ENCODE measurements at places on chromosomes 5 and 9.

DNA sequence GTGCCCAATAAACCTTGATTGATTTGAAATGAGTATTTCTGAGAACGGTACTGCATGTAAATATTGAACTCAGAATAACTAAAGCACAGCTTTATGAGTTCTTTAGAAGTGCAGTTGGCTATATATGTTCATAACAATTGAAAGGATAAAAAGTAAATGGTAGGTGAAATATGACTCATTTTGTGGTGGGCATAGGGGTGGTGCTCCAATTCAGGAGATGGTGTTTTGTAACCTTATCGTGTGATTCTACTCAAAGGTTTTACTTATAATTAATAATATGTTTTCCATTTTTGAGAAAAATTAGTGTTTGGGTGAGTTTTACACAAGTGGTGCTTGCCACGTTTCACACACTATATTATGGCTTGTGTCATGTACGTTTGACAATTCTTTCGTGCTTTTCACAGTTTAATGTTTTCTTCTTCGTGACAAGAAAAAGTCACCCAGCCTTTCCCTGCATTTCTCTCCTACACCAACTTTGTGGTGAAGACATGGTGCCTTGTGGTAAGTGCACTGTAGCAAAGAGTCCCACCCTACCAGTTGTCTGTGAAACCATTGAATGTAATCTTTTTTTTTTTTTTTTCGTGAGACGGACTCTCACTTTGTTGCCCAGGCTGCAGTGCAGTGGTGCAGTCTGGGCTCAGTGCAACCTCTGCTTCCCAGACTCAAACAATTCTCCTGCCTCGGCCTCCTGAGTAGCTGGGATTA lies 492.5 kb upstream of the SGCD start:
- DNase-seq, result no peak

DNA sequence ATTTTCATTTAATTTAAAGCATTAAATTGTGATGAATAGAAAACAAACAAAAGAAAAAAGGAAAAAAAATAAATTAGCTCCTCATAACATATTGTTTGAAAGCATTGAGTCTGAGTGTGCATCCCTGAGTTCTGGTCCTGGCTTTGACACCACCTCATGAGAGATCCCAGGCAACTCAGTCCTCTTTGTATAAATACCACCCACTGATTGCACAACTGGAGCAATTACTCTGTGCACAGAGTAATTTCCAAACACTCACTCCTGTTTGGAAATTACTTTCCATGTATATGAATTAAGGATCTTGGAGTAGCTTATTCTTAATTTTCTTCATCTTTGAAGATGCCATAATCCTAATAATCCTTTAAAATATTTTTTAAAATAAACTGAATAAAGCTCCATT lies 59.4 kb upstream of the C5orf46 start:
- no peak for DNase-seq

GRCh38 chr9:27423915-27424710 lies 100.0 kb upstream of the IFNK start:
- no peak for DNase-seq

GRCh38 chr9:70641631-70642030 lies 227.2 kb upstream of the KLF9 start:
- no peak for DNase-seq

DNA sequence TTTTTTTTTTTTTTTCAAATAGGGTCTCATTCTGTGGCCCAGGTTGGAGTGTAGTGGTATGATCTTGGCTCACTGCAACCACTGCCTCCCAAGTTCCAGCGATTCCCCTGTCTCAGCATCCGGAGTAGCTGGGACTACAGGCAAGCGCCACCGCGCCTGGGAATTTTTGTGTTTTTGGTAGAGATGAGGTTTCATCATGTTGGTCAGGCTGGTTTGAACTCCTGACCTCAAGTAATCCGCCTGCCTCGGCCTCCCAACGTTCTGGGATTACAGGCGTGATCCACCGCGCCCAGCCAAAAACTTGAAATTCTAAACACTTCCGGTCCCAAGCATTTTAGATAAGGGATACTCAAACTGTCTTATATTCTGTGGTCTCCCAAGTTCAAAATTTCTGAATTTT lies 718.9 kb upstream of the MEF2C start:
- DNase-seq, result no peak

DNA sequence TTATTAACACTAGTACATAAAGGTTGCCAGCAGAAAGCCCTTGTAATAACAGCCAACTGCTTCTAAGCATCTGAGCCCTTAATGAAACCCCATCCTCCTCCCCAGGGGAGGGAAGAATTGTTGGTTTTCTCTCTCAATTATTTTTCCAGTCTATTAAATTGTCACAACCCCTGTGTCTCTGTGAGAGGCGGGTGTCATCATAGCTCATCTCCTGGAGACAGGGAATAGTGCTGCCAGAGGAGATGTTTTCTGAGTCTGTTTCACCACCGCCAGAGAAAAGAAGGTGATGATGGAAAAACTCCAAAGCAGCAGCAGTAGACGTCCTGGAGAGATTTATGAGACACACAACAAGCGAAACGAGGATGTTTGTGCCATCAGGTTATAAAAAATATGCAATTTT lies 271.1 kb upstream of the NMUR2 start:
- DNase-seq, result no peak

DNA sequence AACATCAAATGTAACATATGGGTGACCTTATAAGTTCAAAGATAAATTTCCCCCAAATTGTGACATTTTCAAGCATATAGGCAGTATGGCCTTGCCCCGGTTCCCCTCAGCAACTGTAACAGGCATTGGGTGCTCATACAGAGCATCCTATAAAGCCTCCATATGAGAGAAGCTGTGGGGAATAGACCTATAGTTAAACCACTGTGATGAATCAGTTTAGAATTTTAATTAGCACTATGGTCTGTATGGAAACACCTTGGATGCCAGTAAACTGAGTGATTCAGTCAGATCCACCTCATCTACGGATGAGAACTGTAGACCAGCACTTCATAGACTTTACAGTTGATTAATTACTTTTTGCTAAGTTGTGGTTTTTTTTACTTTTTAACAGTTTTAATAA lies 79.4 kb downstream of the ERCC6L2 start:
- no peak for DNase-seq

DNA sequence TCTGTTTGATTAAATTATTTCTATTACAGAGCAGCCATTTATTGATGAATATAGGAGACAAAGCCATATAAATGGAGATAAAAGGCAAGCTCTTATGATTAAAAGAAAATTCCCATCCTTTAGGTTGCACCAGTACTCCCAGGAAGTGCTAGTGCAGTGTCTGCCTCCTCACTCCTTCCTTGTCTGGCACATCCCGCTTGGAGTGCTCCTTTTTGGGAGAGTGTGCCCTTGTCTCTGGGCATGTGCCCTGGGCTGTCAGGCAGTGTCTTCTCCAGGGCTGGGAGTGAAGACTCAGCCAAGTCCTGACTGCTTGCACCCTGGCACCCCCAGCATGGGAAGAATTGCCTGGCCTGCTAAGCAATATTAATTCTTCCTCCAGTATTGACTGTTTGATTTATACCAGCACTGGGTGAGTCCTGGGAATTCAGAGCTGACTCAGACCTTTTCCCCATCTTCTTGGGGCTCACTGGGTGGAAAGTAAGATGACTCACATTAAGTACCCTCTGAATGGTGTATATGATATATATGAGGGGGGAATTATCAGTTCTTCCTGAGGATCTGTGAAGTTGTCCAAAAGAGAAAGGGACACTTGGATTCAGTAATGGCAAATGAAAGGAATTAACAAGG lies 62.1 kb downstream of the ZSWIM6 start:
- no peak for DNase-seq

DNA sequence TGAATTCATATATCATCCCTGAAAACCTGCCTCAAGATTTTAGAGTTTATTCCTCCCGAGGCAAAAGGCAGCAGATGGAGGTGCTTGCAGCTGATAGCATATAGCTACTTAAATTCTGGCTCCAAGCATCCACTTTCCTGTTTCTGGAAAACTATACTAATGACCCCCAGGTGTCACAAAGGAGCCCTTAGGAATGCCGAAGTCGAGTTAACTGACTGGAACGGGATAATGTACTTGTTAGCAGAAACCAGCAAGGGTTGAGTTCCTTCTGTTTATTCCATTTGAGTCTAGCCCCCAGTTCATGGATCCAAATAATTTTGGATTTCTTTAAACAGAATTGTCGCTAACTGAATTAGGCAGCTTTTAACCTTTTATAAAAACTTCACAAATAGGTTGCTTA lies 44.5 kb downstream of the PTTG1 start:
- DNase-seq, result no peak

- no peak for DNase-seq
Measured at GRCh38 chr5:94174748-94175411, 433.5 kb upstream of the POU5F2 start.

- DNase-seq, result no peak
Measured at GRCh38 chr5:15538516-15538915, 38.5 kb downstream of the FBXL7 start.

DNA sequence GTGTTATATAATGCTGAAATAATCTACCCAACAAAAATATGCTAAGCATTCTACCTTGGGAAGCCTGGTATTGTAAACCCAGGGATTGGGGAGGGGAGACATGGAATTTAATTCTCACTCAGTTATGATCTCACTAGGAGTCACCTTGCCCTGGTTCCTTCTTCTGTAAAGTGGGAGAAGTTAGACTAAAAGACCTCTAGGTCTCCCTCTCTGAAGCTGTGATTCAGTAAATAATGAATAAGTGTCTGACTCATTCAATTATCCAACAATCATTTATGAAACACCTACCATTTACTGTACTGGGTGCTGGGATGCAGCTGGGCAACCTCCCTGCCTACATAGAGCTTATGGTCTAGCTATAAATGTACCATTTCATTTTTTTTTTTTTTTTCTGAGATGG lies 20.2 kb upstream of the SPARC start:
- no peak for DNase-seq

DNA sequence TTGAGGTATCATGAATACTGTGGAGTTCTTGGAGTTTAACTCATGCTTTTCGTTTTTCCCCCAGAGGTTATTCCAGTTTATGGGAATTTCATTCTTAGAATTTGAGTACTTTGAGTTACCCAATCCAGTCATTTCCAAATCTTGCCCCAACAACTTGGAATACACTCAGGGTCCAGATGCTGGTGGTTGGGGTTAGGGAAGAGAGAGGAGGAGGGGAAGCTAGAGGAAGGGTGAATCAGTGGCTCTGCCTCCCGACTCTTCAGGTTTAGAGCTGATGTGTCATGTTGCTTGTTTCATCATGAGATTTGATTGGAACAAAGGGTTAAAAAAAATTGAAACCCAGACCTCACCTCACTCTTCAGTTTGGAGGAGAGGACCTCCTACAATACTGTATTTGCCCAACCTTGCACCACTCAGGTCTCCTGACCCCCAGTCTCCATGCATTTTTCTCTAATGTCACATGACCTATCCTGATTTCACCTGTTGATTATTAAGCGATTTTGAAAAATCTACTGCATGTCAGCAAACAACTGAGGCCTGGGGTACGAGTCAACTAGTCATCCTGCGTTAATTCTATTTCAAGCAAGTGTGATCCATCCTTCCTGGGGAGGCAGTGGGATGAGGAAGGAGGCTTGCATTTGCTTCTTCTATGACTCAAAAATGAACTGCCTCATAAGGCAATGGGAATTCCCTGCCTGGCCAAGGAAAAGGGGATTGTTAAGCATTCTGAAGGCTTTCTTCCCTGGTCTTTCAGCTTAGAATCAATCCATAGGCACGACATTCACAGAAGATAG lies 6.2 kb upstream of the SLC1A3 start:
- DNase-seq, result no peak

GRCh38 chr9:76588316-76588715 lies 129.3 kb downstream of the GCNT1 start:
- DNase-seq, result no peak

GRCh38 chr5:141816598-141817399 lies 61.4 kb downstream of the PCDH1 start:
- DNase-seq, result no peak

DNA sequence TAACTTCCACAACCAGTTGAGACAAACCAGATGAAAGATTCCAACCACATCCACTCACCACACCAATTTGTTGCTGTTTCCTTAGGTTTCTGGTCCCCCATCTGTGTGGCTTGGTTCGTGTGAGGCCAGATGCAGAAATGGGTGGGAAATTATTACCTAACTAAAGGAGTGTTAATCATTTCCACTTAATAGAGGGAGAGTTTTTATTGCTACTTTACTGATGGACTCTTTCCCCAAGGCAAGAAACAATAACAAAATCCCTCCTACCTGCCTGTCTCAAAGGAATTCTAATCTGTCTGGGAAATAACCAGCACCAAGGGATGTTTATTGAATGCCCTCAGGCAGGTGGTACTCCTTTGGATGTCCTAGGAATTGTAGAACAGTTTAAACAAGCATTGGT lies 76.3 kb downstream of the TMEM167A start:
- no peak for DNase-seq

DNA sequence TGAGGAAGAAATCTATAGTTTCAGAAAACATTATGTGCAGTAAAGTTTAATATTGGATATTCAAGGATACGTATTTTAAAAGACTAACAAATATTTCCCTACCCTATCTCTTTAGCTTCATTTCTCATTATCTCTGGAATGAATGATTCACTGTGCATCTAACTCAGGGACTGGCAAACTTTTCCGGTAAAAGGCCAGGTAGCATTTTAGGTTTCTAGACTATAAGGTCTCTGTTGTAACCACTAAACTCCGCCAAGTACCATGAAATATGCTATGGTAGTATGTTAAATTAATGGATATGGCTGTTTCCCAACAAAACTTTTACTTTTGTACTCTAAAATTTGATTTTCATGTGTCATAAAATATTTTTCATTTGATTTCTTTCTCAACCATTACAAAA lies 13.2 kb downstream of the FEM1C start:
- DNase-seq, result no peak

GRCh38 chr5:125928663-125929062 lies 494.5 kb upstream of the GRAMD2B start:
- DNase-seq, result no peak

GRCh38 chr5:141951332-141951781 lies 6.6 kb downstream of the PCDH12 start:
- peak; percentile 33 for DNase-seq

DNA sequence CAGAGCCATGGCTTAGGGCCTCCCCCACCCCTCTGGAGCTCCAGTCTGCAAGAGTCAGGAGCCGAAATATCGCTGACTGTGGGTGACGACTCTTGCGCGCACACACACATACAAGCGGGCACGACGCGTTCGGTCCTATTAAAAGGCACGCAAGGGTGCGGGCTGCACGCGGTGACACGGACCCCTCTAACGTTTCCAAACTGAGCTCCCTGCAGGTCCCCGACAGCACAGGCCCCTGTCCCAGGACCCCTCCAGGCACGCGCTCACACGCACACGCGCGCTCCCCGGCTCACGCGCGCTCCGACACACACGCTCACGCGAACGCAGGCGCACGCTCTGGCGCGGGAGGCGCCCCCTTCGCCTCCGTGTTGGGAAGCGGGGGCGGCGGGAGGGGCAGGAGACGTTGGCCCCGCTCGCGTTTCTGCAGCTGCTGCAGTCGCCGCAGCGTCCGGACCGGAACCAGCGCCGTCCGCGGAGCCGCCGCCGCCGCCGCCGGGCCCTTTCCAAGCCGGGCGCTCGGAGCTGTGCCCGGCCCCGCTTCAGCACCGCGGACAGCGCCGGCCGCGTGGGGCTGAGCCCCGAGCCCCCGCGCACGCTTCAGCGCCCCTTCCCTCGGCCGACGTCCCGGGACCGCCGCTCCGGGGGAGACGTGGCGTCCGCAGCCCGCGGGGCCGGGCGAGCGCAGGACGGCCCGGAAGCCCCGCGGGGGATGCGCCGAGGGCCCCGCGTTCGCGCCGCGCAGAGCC lies at the start of gene GRIN1:
Gene GRIN1 (plus strand): TSS at position 433 of the 746 bp plus-strand sequence. CDS start 333 bp downstream, outside the sequence.
- no peak for DNase-seq
